ENCODE measurements at places on chromosomes 5 and 9. TPM values are rescaled to one million over a fixed set of nuclear protein-coding genes. Genes with fewer than 3 reads are reported as not detected.

The WDR31 gene
- 1.6 TPM for total RNA-seq

The C1QTNF2 gene
- total RNA-seq = not detected

The SPIN1 gene
- 20.7 TPM for total RNA-seq

The SPAAR gene
- not detected for total RNA-seq

The ADCY2 gene
- total RNA-seq = not detected

The C5orf58 gene
- total RNA-seq = not detected

The HAUS6 gene
- 15.3 TPM for total RNA-seq

The NMUR2 gene
- not detected for total RNA-seq

The TMEM215 gene
- not detected for total RNA-seq

The ADGRV1 gene
- total RNA-seq = not detected

The TXNDC8 gene
- total RNA-seq = not detected

The PCDH12 gene
- total RNA-seq = not detected

All from activated B cell treated with CpG ODN at 0.5 μM for 24 hours (primary cell).